ENCODE measurements at places on chromosomes 2 and 18.
A peak's percentile ranks its signal among the peaks of the same experiment; 100 is the strongest.

DNA sequence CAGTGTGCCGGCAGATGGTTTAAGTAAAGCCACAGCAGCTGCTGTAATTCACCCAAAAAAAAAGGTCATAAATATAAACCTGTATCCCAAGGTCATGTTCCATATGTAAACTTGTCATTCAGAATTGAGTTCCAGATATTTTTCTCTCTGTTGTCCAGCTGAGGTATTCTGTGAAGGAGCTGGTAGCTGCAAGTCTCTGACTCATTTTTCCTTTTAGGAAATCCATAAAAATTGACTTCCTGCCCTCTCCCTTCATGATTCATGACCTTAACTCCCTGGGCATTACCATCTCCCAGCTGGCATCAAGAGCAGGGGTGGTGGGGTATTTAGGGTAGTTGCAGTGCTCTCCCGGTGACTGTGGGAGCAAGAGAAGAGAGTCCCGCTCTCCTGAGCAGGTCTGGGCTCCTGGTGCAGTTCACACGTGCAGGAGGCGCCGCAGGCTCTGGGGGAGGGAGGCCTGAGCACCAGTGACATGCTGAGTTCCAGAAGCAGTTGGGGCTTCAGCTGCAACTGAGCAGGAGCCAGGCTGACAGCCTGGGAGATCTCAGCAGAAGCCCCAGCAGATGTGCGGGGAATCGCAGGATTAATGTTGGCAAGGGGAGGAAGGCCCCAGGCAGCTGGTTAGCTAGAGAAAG, 192.6 kb downstream of the MGAT5 start:
- H3K36me3 ChIP-seq = peaks cover 3% of the 10 kb centered on the region
- no peak for DNase-seq
- no peaks in the 10 kb centered on the region for H3K27me3 ChIP-seq

DNA sequence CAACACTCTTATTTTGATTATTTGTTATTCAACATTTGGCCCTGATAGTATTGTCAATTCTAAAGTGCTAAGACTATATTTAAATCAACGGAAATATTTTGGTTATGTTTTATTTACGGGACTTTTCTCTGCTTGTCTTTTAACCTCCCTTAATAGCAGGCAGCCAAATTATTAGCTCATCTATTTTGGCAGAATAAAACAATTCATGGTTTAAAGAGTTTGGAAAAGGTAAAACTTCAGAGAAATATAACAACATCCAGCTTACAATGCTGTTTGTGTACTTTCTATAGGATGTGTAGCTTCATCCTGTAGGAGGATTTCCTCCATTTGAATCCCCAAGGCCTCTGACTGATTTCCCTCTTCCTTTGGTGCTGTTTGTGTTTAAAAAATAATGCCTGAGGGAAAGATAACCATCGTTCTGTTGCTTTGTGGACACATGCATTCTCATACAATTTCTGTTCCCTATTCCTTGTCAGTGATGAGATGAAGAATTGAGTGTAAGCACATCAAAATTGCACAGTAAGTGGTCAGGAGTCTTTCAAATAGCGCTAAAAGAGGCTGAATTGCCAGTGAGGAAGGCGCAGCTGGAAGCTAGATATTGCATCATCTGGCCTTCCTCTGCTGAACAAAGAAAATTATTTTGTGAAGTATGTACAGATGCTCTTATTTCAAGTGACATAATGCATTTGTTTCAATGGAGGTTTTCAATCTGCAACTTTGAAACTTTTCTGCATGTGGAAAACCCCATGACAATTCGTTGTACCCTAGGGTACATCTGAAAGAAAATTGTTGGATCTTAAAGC, 80.3 kb downstream of the CD28 start:
- H3K4me3 ChIP-seq = no peak overlapping the region
- no peaks in the 10 kb centered on the region for H3K36me3 ChIP-seq
- DNase-seq = no peak
- H3K27me3 ChIP-seq = no peaks in the 10 kb centered on the region
- H3K4me1 ChIP-seq = peaks cover 24% of the 10 kb centered on the region
- no peak overlapping the region for H3K27ac ChIP-seq

- no peak overlapping the region for H3K27ac ChIP-seq
- no peak for DNase-seq
- H3K4me3 ChIP-seq = no peak overlapping the region
- H3K36me3 ChIP-seq = no peaks in the 10 kb centered on the region
- peaks cover 11% of the 10 kb centered on the region for H3K27me3 ChIP-seq
Observed at GRCh38 chr2:68796295-68796905, 61.8 kb downstream of the ARHGAP25 start.

- H3K36me3 ChIP-seq = no peaks in the 10 kb centered on the region
- peak within 1 kb of the TSS; percentile 85 for H3K27ac ChIP-seq
- no peaks in the 10 kb centered on the region for H3K27me3 ChIP-seq
- peak; percentile 77 for DNase-seq
- H3K4me1 ChIP-seq = peaks cover 56% of the 10 kb centered on the region
- peak within 1 kb of the TSS; percentile 98 for H3K4me3 ChIP-seq
Observed at GRCh38 chr2:36355151-36355889, at the start of gene CRIM1. Gene CRIM1 (plus strand): TSS chr2:36355778. CDS start chr2:36356293, 515 bp downstream.

DNA sequence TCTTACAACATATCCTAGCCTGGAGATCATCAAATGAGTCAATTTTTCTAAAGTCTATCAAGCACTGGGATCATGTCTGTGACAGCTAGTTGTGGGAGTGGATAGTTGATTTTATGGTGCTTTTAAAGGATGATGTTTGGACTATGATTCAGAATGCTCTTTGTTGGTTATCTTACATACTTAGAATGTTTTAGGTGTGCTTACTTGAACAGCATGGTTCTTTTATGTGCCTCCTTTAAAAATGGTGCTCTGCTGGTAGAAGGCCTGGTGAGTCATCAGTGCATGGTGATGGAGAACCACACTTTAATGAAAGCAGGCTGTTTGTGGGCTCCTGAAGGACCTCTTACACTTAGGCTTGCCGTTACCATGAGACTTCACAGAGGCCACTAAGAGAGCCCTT, 682.7 kb upstream of the FANCL start:
- peak overlapping the region; percentile 68 for H3K27ac ChIP-seq
- DNase-seq = no peak
- H3K27me3 ChIP-seq = no peaks in the 10 kb centered on the region

- peak overlapping the region; percentile 82 for H3K27ac ChIP-seq
- H3K36me3 ChIP-seq = no peaks in the 10 kb centered on the region
- no peak for DNase-seq
- H3K27me3 ChIP-seq = no peaks in the 10 kb centered on the region
- H3K4me1 ChIP-seq = peaks cover 35% of the 10 kb centered on the region
Observed at GRCh38 chr2:36951574-36951973, 14.8 kb downstream of the STRN start.

DNA sequence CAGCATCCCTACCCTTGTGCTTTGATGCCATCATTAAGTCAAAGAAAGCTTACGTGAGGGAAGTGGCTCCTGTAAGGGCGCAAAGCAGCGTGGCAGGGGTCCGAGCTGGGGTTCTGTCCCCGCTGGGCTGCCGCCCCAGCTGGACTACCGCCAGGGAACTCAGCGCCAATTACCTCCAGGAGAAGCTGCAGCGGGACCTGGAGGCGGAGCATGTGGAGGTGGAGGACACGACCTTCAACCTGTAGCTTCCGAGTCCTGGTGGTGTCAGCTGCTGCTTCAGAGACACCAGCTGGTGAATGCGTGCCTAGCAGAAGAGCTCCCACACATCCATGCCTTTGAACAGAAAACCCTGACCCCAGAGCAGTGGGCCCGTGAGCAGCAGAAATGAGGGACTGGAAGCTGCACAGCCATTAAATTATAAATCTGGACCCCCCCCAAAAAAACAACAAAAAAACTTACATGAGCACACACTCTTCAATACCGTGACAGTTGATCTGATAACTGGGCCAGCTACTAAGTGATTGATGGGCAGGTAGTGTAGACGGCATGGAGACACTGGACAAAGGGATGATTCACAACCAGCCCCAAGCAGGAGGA, 20.1 kb upstream of the YES1 start:
- DNase-seq = no peak
- no peak overlapping the region for H3K4me3 ChIP-seq
- H3K27ac ChIP-seq = no peak overlapping the region
- no peaks in the 10 kb centered on the region for H3K36me3 ChIP-seq
- H3K4me1 ChIP-seq = peaks cover 17% of the 10 kb centered on the region

- no peak overlapping the region for H3K4me3 ChIP-seq
- H3K36me3 ChIP-seq = peaks cover 17% of the 10 kb centered on the region
- no peak for DNase-seq
- peaks cover 17% of the 10 kb centered on the region for H3K4me1 ChIP-seq
Observed at GRCh38 chr2:210190345-210190744, 19.1 kb upstream of the KANSL1L start.

DNA sequence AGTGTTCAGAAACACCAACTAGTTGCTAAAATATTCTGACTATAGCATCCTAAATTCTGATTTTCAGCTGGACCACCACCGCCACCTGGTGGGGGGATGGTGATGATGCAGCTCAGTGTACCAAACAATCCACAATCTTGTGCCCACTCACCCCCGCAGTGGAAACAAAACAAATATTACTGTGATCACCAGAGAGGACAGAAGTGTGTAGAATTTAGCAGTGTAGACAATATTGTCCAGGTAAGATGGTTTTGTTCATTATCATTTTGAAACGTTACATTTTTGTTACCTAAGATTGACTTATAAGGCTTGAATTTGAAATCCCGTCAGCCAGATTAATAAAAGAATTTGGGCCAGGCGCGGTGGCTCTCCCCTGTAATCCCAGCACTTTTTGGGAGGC, 31.7 kb upstream of the UBXN4 start:
- DNase-seq = peak; percentile 75
- H3K27ac ChIP-seq = no peak overlapping the region
- no peaks in the 10 kb centered on the region for H3K27me3 ChIP-seq

GRCh38 chr2:165617741-165618481, 148.4 kb downstream of the CSRNP3 start:
- peak overlapping the region; percentile 94 for H3K27ac ChIP-seq
- H3K27me3 ChIP-seq = no peaks in the 10 kb centered on the region
- DNase-seq = no peak

DNA sequence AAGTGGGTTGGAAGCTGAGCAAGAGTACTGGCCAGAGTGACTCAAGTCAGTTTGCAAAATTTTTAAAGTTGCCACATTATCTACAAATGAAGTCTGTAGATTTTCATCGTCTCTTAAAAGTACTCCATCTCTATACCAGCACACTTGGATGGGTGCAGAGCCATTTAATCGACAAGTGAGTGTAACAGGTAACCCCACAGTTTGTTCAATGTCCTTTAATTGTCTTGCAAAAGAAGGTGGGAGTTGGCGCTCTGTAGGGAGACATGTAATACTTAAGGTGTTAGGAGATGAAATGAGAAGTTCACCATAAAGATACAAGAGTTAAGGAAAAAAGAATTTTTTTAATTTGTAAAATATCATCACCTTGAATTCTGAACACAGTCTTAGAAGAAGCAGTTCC, 84.9 kb downstream of the TTN start:
- DNase-seq = no peak
- peaks cover 28% of the 10 kb centered on the region for H3K4me1 ChIP-seq
- H3K36me3 ChIP-seq = no peaks in the 10 kb centered on the region

DNA sequence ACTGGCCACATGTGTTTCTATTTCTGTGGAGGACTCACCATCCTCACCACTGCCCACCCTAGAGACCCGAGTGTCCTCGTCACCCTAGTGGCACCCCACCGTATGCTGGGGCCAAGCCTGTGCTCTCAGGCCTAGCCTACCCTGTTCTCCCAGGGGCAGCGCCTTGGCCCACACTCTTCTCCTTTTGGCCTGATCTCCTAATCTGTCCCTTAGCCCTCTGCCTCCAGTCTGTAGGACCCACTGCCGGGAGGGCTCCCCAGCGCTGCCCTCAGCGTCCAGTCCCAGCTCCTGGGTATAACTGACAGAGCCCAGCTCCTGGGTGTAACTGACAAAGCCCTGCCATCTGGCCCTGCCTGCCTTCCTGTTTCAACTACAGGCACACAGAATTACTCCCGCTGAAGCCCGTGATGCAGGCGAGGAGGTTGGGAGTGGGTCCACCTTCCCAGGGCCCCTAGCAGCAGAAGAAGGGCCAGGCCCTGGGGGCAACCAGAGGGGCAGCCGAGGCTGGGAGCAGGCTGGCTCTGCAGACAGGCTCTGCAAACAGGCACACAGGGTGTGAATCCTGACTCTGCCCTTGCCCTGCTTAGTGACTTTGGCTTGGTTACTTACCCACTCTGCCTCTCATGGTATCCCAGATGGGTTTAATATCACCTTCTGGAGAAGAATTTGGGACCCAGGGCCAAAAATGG, 25.6 kb upstream of the PTMA start:
- peaks cover 25% of the 10 kb centered on the region for H3K4me1 ChIP-seq
- H3K4me3 ChIP-seq = peak overlapping the region; percentile 79
- H3K36me3 ChIP-seq = no peaks in the 10 kb centered on the region
- DNase-seq = no peak
- peak overlapping the region; percentile 99 for H3K27ac ChIP-seq

GRCh38 chr2:38267270-38267925, 109.7 kb downstream of the ATL2 start:
- DNase-seq = no peak
- no peak overlapping the region for H3K4me3 ChIP-seq
- no peak overlapping the region for H3K27ac ChIP-seq
- no peaks in the 10 kb centered on the region for H3K27me3 ChIP-seq
- no peaks in the 10 kb centered on the region for H3K36me3 ChIP-seq
- H3K4me1 ChIP-seq = peaks cover 14% of the 10 kb centered on the region

DNA sequence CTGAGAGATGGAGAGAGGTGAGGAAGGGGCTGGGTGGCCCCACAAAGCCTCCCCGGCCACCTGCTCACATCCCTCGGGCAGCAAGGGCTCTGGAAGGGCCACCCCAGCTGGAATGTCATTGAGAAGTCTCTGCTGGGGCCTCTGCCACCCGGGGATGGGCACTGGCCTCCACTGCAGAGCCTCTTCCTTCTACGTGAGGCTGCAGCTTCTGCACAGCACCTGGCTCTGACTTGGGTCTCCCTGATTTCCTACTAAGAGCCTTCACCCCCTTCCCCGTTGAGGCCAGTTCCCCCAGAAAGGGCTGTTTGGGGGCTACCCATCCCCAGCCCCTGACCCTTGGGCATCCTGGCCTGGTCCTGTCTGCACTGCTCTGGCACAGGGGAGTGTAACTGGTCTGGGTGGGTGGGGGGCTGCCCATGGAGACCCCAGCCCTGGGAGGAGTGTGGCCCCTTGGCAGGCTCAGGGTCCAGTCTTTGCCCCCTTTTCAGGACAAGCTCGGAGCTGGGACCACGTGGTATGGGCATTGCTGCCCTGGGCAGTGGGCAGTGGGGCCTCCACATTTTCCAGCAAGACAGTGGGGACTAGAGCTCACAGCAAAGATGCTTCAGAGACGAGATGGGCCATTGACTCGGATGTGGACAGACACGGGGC, 5.6 kb downstream of the PDCD1 start:
- no peak overlapping the region for H3K4me3 ChIP-seq
- no peaks in the 10 kb centered on the region for H3K36me3 ChIP-seq
- H3K4me1 ChIP-seq = peaks cover under 1% of the 10 kb centered on the region
- no peak for DNase-seq
- no peak overlapping the region for H3K27ac ChIP-seq
- H3K27me3 ChIP-seq = peaks cover 5% of the 10 kb centered on the region

- H3K27me3 ChIP-seq = no peaks in the 10 kb centered on the region
- H3K36me3 ChIP-seq = no peaks in the 10 kb centered on the region
Observed at GRCh38 chr2:9307535-9307934, 100.9 kb downstream of the ASAP2 start.

- H3K27ac ChIP-seq = no peak overlapping the region
- no peaks in the 10 kb centered on the region for H3K4me1 ChIP-seq
- DNase-seq = no peak
- no peaks in the 10 kb centered on the region for H3K36me3 ChIP-seq
- no peak overlapping the region for H3K4me3 ChIP-seq
Observed at GRCh38 chr2:162538967-162539366, 195.0 kb downstream of the GCA start.

GRCh38 chr2:45968946-45969584, 317.6 kb downstream of the PRKCE start:
- DNase-seq = no peak
- H3K36me3 ChIP-seq = no peaks in the 10 kb centered on the region
- no peaks in the 10 kb centered on the region for H3K27me3 ChIP-seq
- H3K4me3 ChIP-seq = no peak overlapping the region
- H3K27ac ChIP-seq = no peak overlapping the region

Data from mesothelial cell of epicardium (in vitro differentiated cells).